CD4-positive, alpha-beta T cell treated with Interleukin-4 for 1 hour (primary cell): ENCODE measurements at places on chromosomes 7 and 10.

DNA sequence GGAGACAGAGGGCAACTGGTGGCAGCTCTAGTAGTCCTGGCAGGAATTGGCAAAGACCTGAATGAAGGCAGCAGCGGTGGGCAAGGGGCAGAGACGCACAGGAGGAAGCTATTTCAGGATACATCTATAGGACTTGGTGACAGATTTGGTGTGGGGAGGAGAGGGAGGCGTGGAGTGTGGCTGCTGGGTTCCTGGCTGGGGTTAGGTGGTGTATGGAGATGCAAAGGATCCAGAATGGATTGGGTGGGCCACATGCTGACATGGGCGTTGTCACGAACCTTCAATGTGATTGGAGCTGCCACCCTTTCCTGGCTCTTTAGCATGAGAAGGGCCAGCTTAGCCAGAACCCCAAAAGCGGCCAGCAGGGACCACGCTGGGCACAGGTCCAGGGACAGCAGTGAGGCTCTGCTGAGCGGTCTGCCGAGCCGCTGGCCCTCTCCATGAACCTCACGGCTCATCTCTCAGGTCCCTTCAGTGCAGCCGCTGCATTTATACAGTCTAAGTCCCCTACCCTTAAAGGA, 10.2 kb upstream of the ADCY1 start:
- DNase-seq = no peak

- no peak for DNase-seq
These were observed 201.8 kb upstream of the PPP2R2D start for GRCh38 chr10:131698986-131699385.

GRCh38 chr10:93590638-93591037, 10.4 kb downstream of the RBP4 start:
- DNase-seq = no peak

DNA sequence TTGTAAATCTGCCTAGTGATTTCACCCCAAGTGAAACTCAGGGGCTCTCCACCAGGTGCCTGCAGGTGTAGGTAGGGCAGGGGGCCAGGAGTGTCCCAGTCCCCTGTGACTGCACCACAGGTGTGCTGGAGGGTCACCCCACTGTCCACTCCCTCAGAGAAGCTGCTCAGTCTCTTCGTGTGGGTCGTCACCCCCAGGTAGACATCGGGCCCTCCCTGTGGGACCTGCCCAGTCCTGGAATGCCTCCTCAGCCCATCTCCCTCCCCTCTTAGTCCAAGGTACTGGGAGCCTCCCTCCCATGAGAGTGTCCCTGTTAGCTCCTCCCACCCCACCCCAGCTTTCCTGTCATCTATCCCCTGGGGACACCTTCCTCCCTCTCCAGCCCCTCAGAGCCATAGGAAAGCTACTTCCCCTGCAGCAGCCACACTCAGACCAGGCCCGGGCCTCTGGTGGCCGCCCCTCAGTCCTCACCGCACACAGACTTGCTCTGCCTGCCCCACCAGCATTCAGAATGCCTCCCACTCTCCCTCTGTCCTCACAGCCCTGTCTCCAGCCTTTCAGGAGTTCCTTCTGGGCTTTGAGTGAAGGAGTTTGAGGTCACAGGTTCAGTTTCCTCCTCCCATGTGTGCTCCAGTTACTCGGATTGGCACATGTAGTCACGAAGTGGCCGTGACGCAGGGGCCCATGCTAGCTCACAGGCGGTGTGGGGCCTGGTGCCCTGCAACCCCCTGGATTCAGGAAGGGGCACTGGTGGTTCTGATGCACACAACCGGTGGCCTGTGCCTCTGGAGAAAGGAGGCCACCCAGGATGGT, 5.1 kb downstream of the ALOX5 start:
- no peak for DNase-seq

- DNase-seq = no peak
These were observed 1.7 kb upstream of the CFAP58 start for GRCh38 chr10:104351919-104352318.

GRCh38 chr7:132420527-132420926, 155.7 kb downstream of the PLXNA4 start:
- no peak for DNase-seq

DNA sequence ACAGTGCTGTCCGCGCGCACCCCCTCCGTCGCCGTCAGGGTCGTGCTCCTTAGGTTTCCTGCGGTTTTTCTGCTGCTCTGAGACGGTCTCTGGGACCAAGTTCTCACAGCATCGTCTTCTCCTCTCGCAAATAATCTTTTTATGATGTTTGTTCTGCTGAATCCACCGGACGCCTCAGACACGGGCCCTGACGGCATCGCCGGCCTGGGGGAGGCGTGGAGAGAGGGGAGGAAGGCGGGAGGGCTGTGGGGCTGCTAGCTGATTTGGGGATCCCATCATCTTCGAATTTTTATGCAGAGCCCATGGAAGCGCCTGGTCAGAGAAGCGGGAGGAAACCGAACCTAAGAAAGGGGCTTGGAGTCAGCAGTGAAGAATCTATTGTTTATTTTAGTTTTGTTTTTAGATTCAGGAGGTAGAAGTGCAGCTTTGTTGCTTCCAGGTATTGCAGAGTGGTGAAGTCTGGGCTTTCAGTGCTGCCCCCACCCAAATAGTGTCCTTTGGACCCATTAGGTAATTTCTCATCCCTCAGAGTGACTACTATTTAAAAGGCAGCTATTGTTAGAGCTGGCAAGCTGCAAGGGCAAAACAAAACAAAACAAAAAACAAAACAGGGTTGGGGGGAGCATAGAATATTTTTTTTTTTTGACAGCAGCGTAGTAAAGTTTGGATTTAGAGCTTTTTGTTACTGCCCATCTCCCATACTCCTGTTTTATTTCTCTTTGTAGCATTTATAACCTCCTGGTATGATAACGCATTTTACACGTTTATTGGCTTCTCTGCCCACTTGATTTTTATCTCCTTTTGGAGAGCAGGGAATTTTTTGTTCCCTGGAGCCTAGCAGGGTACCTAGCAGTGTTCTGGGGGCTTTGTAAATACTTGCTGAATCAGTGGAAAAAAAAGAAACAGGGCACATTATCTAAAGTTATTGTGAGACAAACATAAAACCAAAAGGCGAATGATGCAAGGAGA, 92.6 kb downstream of the SPAG6 start:
- no peak for DNase-seq

DNA sequence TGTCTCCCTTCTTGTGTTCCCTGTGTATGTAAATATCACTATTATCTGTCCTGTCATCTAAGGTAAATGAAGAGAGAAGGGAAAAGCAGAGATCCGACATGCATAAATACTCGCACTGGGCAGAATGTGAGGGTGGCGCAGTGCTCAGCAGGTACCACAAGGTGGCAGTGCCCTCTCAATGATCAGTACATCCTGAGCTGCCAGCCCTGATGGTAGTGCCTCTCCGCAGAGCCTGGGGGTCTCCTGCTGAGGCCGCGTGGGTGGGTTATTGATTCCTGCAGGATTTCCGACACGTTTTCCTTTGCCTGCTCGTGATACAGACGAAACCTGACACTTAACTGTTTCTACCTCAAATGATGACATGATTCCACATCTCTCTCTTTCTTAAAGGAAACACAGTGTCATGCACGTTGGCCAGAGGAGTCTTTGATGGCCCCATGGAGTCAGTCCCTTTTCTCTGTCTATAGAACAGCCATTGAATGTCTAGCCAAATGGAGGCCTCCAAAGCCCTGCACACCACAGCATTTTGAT, 19.8 kb downstream of the RGR start:
- peak; percentile 65 for DNase-seq

GRCh38 chr10:33093362-33093761, 135.3 kb upstream of the ITGB1 start:
- no peak for DNase-seq

GRCh38 chr10:119493155-119493554, 49.4 kb downstream of the RGS10 start:
- no peak for DNase-seq

GRCh38 chr7:36296284-36296683, 93.4 kb upstream of the ANLN start:
- DNase-seq = no peak
